Stimulated activated CD8-positive, alpha-beta memory T cell treated with anti-CD3 and anti-CD28 coated beads, Interleukin-4, amount 100 ng/mL, for 24 hours (primary cell): ENCODE measurements at places on chromosomes 4 and X.

- DNase-seq = no peak
Measured at GRCh38 chrX:138018145-138018799, 452.3 kb downstream of the ZIC3 start.

DNA sequence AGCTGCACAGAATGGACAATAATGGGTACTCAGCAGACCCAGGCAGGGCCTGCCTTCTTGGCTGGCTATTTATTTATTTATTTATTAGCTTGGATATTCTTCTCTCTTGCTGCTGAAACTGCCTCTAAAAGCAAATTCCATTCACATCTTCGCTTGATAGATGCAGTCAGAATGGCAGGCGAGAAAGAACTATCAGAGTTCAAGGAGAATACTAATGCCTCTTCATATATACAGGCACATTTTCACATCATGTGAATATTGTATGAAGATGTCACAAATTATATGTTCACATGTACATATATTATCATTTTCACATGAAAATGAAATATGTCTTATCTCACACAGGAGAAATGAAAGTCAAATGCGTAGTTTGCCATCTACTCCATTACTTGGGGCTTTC lies 479.7 kb upstream of the ATOH1 start:
- no peak for DNase-seq

- DNase-seq = no peak
Measured at GRCh38 chr4:120078216-120078615, 11.6 kb upstream of the MAD2L1 start.

- no peak for DNase-seq
Measured at GRCh38 chr4:144402176-144402575, 243.8 kb upstream of the HHIP start.

DNA sequence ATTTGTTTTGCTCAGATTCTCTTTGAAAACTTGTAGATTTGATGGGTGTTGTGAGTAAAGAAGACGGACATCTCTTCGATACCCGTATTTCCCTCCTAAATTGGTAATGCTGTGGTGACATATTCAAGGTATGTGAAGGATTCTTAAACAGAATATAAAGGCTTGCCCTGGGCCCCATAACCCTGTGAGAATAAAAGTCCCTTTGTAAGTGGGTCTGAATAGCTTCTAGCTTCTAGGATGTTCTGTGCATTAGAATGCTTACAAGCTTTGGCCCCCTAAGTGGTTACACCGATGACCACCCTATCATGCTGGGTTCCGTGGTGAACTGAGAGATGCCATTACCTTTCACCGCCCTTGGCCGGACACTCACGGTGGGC lies 574 bp upstream of the MOB1B start:
- DNase-seq = no peak

DNA sequence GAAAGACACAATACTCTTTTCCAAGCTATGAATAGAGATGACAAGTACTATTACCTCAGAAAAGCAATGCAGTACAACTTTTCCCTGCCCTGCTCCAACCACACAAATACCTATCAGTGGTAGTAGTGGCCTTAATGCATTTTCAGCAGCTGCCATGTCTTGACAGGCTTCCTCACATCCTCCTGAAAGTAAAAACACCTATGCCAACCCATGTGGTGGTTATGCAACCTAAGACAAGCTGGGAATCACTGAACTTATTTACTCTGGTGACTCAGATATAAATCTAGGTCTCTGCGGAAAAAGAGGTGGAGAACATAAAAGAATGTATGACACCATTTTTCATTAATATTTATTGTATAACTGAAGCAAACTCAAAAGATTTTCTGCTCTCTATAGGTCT lies 14.5 kb downstream of the WDFY3 start:
- DNase-seq = no peak

DNA sequence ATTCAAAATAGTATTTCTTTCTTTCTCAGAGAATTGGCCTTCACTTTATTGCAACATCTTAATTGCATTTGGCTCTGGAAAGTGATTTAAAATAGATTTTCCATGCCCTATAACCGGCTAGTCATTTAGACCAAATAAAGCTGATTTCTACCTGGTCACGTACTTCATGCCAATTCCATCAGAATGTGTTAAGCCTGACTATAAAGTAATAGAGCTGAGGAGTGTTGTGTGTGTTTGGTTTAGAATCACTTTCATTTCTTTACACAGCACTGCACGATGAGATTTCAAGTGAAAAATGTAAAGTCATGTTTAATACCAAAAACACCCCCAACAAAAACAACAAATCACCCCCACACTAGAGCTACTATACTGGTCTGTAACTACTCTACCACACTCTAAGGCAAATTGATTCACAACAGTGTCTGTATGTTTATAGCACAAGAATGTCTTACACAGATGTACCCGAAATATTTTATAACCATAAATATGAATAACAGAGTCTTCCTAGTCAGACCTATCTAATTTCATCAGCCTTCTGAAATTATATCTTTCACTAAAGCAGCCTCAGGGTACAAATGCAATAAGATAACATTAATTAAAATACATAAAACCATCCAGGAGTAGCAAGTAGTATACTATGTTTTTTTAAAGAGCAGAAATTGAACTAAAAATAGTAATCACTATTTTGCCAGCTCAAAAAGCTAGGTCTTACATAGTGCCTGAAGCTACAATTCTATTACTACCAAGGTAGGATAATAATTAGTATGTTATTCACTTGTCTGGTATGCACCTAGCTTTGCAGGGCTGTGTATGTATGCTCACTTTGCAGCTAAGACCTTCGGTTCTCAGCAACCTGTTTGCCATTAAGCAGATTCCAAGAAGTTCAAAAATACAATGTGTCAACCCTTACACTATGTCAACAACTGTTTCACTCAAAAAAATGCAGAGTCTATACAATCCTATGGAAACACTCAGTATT lies 28.4 kb downstream of the APBB2 start:
- no peak for DNase-seq

GRCh38 chrX:150058728-150059127 lies 120.4 kb upstream of the EOLA2 start:
- no peak for DNase-seq

- DNase-seq = no peak
Measured at GRCh38 chrX:123740536-123740935, 7.7 kb upstream of the THOC2 start.

- no peak for DNase-seq
Measured at GRCh38 chrX:107691024-107691448, 62.7 kb downstream of the PRPS1 start.

DNA sequence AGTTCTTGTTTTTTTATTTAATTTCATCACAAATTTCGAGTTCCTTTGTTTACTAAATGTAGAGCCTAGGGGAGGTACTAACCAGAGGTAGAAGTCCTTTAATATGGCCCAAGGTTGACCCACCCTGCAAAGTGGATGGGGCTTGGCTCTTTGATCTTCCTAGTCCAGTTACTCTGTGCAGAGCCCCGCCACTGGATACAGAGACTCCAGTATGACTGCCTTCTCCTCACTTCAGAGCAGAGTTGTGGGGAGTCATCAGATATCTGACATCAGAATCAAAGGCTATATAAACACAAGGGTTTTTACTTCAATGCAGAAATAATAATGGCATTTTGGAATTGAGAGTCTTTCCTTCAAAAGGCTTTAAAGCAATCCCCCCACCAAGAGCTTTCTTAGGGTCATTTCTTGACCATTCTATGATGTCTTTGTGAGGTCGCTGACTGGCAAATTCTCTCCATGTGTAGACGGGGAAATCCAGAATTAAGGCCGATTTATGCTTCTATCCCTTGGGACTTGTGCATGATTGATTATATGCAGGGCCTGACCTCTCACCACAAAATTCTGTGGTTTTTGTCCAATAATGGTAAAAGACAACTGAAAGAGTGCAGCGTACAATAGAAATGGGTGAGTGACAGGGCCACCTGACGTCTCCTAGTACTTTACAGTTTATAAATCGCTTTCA lies 88.3 kb upstream of the CITED1 start:
- DNase-seq = no peak

- no peak for DNase-seq
Measured at GRCh38 chrX:20712811-20713210, 446.1 kb upstream of the RPS6KA3 start.

- no peak for DNase-seq
Measured at GRCh38 chr4:169120624-169121023, 110.6 kb upstream of the CBR4 start.

DNA sequence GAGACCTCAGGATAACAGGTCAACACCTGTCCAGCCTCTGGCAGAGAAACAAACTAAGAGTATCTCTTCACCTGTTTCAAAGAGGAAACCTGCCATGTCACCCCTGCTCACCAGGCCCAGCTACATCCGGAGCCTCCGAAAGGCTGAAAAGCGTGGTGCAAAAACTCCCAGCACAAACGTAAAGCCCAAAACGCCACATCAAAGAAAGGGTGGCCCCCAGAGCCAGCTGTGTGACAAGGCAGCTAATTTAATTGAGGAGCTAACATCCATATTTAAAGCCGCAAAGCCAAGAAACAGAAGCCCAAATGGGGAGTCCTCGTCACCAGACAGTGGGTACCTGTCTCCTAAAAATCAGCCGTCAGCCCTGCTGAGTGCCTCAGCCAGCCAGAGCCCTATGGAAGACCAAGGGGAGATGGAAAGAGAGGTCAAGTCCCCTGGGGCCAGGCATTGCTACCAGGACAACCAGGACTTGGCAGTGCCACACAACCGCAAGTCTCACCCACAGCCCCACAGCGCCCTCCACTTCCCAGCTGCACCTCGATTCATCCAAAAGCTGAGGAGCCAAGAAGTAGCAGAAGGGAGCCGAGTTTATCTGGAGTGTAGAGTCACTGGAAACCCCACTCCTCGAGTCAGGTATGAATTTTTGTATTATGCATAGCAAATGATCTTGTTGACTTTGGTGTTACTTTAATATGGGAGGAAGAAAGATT lies 15.1 kb downstream of the PALLD start:
- DNase-seq = peak; percentile 31

- no peak for DNase-seq
Measured at GRCh38 chr4:46274717-46275116, 115.2 kb downstream of the GABRA2 start.

DNA sequence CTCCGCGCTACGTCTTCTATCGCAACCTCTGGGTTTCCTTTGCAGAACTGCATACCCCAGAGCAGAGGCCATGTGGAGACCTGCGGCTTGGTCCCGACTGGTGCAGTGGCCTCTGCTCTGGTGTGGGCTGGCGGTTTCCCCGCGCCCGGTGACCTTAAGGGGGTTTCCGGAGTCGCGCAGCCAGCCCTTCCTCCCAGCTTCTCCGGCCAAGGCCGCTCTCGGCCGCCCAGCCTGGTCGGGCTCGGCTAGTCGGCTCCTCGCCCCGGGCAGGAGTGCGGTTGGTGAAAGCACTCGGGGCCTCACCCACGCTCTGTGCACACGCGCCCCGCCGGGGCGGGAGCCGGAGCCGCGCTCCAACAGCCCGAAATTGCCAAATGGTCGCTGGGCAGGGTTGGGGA lies 84.9 kb downstream of the BCOR start:
- DNase-seq = no peak

- DNase-seq = no peak
Measured at GRCh38 chrX:106931831-106932491, 11.8 kb downstream of the CLDN2 start.

- DNase-seq = no peak
Measured at GRCh38 chr4:11438647-11439046, 10.0 kb upstream of the HS3ST1 start.
